D341Med (cell line): ENCODE measurements at places on chromosomes 3 and 15.

DNA sequence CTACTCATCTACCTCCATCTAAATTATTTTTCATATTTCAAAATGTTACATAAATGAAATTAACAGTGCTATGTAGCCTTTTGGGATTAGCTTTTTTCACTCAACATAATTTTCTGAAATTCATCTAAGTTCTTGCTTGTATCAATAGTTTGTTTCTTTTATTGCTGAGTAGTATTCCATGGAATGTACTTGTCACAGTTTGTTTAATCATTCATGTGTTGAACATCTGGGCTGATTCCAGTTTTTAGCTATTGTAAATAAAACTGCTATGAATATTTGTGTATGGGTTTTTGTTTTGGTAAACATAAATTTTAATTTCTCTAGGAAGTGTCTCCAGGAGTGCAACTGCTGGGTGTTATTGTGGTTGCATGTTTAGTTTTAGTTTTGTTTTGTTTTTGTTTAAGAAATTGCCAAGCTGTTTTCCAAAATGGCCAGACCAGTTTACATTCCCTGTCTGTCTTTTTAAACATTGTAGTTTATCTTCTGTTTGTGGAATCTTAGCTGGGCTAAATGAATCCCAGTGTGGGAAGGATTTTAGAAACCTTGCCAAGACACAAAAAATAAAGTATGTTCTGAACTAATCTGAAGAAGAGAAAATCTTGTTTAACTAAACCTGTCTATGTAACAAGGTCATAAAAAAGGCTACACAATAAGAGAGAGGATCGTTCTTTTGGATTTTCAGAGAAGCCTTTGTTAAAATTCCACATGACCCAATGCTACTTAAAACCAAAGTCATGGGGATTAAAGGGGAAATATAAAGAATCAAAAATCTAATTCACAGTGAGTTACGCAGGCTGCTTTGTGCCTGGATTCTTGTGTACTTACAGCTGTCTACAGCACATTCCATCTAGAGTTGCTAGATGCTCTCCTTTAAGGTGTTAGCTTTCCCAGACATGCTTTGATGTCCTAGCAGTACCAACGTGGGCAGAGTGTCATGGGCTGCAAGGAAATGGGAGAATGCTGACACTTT lies 129.2 kb upstream of the SUCLG2 start:
- DNase-seq: no peak

DNA sequence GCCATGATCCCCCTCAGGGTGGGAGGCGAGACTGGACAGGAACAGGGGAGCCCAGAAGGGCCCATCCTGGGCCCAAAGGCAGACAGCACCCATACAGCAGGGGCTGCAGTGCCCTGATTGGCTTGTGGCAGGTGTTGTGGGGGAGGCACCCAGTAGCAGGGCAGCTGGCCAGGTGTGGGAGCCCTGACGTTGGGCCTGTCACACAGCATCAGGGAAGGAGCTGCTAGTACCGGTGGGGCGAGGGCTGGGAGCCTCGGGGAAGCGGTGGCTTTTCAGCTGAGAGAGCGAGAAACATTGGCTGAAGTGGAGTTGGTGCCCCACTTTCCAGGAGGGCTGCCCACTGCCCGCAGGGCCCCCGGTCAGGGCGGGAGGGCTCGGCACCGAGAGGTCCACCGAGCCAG lies 19.7 kb upstream of the CYP11A1 start:
- DNase-seq: no peak

- DNase-seq: peak; percentile 54
Measured at GRCh38 chr3:52704611-52705437, 767 bp downstream of the GLT8D1 start.

DNA sequence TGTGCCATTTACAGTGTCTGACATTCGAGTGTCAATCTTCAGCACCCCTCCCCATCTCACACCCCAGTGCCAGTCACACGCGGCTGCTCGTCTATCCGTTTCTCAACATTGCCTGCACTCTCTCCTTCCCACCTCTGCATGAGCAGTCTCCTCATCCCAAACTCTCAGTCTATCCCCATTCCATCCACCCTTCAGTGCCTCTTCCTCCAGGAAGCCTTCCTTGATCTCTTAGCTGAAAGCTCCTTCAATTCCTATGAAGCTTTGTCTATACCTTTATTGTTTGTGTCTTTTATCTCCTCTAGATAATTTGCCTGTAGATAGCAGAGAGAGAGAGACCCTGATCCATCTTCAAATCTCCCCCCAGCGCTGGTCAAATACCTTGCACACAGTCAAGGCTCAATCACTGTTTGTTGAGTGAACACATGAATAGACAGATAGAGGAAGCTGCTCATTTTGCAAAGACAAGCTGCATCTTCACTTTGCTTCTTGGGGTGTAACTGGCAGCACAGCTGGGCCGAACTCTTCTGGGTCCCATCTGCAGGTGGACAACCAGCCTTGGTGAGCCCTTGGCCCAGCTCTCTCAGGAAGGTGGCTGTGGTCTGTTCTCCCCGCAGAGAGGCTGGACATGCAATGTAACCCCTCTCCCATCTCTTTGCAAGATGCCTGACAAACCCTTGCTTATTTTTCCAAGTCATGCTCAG lies 52.8 kb downstream of the ITGA11 start:
- DNase-seq: no peak

GRCh38 chr3:147411238-147411814 lies 2.2 kb downstream of the ZIC1 start:
- peak; percentile 65 for DNase-seq

DNA sequence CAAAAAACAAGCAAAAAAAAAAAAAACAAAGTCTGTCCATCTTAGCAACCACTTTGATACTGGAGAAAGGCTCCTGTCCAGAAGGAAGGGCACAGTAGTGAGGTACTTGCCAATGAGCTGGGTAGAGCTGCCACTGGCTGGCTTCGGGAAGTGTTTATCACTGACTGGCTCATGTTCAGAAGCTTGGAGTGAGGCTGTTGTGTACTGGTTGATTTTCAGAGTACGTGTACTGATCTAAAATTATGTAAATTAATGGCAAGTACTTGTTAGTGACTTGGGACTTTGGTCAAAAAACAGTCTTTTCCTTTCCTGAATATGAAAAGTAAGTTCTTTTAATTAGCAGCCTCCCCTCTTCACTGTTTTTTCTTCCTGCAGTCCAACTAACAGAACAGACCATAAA lies 979 bp upstream of the ZNF621 start:
- DNase-seq: no peak

DNA sequence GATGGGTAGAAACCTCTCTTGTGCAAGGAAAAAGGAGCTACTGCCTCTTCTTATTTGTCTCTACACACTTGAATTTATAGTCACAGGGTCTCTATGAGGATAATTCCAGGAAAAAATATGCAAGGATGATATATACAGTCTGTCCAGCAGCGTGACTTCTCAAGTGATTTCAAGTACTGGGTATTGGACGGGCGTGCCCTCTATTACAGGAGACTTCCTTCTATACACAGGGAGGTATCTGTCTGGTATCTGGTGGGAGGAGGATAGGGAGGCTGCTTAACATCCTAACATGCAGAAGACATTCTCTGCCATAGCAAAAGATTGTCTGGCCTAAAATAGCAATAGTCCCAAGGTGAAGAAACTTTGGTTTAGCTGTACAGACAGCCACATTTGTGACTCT lies 146.1 kb downstream of the TPRG1 start:
- DNase-seq: no peak

DNA sequence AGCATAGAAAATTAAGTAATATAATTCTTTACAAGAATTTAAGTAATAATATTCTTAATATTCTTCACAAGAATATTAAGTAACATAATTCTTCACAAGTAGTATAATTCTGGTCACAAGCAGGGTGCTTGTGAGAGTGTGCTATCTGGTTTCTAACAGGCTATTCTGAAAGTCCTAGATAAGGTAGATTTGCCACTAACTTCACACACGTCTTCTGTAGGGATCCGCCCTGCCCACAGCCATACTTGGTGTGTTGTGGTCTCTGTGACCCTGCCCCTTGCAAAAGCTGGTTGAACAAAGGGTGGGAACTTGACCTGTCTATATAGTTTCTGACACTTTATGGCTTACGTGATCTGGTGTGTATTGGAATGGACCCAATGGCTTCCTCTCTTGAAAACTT lies 253.4 kb upstream of the MDFIC2 start:
- no peak for DNase-seq

- no peak for DNase-seq
Measured at GRCh38 chr3:50370594-50370993, 11.3 kb upstream of the TMEM115 start.

DNA sequence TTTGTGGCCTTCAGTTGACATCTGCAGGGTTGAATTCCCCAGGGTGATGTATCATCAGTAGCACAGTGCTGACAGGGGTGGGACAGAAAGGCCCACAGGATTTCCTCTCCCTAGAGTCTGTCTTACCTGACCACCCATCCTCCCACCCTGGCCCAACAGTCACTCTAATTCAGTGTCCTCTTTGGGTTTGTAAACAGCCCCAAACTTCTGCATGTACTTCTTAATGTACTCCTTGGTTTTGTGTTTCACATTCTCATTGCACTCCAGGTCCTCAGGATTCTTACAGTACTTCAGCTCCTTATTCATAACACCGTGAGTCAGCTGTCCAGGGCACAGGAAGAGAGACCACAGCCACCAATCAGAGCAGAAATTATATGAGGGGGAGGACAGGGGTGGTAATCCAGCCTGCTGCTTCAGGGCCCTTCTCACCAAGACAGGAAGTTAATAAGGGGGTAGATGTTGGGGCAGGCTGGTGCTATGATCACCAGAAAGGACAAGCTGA lies 37.5 kb downstream of the NBEAL2 start:
- DNase-seq: no peak

DNA sequence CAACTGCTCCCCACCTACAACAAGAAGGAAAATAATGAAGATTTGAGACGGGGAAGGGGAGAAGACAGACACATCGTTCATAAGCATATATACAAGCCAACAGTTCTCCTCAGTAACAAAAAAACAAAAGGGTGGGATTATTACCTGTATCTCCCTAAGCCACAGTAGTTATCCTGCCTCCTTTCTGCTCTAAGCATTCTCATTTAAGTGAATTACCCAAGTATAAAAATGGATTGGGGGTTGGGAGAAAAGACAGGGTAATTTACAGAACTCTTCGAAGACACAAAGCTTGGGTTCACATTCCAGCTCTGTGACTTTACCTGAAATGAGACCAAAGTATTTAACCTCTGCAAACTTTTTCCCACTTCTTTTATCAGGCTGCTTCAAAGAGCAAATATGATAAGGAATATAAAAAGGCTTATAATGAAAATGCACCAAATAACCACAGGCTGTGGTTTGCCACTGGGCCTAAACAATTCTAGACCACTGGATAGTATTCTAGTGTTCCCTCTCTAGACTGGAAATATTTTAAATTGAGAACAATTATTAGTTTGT lies 64.4 kb downstream of the UACA start:
- no peak for DNase-seq

DNA sequence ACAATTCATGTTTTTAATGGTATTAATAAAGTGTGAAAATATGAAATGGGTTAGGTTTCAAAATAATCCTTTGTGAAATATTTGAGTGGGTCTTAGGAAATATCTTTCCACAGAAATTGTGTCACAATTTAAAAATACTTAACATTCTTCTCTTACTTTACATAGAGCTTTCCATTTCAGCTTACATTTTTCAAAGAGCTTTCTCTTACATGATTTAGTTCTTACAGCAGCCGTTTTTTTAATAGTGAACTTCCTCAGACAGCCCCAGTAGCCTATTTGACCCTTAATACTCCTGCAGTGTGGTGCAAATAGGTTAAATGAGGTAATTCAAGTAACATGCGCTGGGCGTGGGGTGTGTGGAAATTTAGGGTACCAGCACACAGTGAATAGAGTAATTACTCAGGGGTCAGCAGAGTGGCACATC lies 21.8 kb downstream of the P2RY12 start:
- DNase-seq: no peak

DNA sequence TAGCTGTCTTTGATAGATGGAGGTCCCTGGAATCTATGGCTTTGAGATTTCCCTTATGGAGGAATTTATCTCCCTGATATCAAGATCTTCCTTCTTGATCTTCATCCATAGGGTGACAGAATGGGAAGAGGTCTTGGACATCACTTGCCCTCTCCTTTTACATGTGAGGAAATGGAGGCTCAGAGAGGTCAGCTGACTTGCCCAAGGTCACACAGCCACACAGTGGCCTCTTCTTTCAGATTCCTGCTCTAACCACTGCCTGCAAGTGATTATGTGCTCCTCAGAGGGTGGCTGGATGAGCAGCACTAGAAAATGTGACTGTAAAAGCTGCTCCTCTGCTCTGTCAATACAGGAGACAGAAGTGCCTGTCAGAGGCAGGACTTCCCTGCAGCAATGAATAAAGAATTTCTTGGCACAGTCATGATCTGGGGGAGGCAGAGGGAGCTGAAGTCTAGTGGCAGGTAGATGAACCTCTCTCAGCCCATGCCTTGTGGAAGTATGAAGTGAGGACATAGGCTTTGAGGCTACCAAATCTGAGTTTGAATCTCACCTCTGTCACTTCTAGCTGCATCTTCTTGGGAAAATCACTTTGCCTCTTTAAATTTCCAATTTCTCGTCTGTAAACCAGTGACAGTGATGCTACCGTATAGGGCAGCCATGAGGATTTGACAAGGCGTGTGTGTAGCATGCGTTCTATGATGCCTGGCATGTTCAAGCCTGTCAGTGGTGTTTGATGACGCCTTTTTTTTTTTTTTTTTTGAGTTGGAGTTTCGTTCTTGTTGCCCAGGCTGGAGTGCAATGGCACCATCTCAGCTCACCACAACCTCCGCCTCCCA lies 12.0 kb downstream of the SSUH2 start:
- DNase-seq: no peak

GRCh38 chr3:68306571-68306970 lies 625.8 kb downstream of the TAFA4 start:
- no peak for DNase-seq

DNA sequence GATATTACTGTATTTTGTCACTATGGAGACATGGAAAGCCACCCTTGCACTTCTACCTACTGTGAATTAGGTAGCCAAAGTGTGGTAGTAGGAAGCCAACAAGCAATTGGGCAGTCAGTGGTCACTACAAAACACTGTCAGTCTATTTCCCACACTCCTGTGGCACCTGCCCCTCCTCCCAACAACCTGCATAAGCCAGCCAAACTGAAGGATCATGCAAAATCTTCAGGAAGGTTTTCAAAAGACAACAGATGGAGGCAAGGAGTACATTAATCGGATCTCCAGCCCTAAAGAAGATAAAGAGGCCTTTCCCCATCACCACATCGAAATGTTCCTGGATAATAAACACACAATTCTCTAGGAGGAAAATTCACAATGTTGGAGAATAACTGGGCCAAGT lies 11.9 kb downstream of the POMGNT2 start:
- peak; percentile 58 for DNase-seq

DNA sequence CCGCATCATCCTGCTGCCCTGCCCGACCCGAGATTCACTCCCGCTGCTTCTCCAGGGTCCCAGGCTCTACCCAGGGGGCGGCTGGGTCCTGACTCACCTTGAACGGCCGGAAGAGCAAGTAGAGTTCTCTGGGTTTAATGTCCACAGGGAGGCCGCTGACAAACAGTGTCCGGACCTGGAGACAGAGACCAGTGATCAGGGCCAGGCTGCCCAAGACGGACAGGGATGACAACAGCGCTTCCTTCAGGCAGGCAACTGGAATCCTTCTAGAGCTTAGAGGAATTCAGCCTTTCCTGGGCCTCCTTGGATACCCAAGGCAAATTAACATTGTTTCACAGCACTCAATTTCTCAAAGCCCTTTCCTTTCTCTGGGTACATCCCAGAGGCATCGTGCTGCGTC lies 23.9 kb downstream of the RBPMS2 start:
- DNase-seq: no peak

GRCh38 chr3:155870945-155871745 lies 695 bp downstream of the GMPS start:
- DNase-seq: peak; percentile 73

GRCh38 chr3:149212386-149212785 lies 9.2 kb downstream of the CP start:
- DNase-seq: no peak
